CD4-positive, alpha-beta memory T cell (primary cell): ENCODE measurements at places on chromosomes 2 and 18. TPM values are rescaled to one million over a fixed set of nuclear protein-coding genes. Genes with fewer than 3 reads are reported as not detected.

Gene ADNP2
- 20.9 TPM for total RNA-seq

Gene PIEZO2
- total RNA-seq = not detected

Gene CCDC150
- total RNA-seq = 0.44 TPM

Gene SLC4A3
- not detected for total RNA-seq

Gene SKA1
- 0.47 TPM for total RNA-seq

Gene ABCB11
- not detected for total RNA-seq

Gene ADD2
- total RNA-seq = 0.94 TPM

Gene PELI1
- total RNA-seq = 40.5 TPM

Gene ZAP70
- 419 TPM for total RNA-seq

Gene MDH1B
- not detected for total RNA-seq

Gene CCDC148
- not detected for total RNA-seq

Gene REG3G
- total RNA-seq = not detected

Gene GLI2
- total RNA-seq = not detected

Gene DPP10
- total RNA-seq = not detected

Gene ST8SIA5
- total RNA-seq = not detected

Gene XRCC5
- 240 TPM for total RNA-seq

DNA sequence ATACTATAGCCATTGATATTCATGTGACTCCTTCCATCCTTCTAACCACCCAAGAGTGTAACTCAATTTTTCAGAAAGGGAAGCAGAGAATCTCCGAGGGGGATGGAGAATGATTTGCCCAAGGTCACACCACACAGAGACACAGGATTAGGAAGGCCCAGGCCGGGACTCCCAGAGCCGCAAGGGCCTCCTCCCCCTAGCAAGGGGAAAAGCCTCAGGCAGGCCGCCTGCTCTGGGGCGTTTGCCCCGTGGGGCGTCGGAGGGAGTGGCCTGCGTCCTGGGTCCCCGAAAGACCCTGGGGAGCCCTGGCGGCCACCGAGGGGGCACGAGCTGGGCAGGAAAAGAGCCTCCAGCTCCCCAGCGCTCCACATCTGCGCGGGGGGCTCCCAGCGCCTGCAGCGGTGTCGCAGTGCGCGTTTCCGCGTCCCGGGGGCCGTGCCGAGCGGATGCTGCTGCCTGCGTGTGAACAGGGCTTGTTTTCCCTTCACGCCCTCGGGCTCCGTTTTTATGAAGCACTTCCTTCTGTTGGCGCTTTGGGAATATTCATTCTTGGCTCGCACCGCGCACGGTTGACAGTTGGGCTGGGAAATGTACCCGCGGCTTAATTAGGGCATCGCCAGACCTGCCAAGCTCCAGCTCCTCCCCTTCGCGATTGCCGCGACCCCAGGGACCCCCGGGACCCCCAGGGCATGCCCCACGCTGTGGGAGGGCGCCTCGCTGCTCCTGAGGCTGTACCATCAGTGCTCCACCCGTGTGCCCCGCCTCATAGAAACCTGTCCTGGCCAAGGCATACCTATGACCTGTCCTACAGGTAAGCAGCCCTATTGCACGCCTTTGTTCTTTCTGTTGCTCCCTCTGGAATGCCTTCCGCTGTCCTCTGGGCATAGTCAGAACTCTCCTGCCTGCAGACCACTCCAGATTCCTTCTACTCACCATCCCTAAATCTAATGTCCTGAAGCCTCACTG lies 158.9 kb upstream of the GLI2 start:
- DNase-seq = no peak

DNA sequence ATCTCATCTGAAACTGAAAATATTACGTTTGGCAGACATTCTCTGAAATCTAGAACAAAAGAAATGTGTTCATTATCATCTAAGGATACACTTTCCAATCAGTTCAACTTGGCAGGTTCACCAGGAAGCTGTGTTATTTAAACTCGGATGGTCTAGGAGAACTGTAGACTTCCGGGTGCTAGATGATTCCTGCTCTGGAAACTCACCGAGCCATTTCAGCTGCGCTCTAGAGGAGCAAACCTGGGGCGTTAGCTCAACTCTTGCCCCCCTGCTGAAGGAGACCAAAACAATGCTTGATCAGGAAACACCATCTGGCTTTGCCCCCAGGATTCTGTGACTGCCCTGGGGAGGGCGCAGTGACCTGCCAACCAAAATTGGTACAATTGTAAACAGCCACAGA lies 22.9 kb downstream of the MLPH start:
- DNase-seq = no peak

- no peak for DNase-seq
Observed at GRCh38 chr2:71499691-71500090, 46.3 kb downstream of the DYSF start.

- DNase-seq = no peak
Observed at GRCh38 chr2:84217456-84217855, 241.6 kb downstream of the SUCLG1 start.

DNA sequence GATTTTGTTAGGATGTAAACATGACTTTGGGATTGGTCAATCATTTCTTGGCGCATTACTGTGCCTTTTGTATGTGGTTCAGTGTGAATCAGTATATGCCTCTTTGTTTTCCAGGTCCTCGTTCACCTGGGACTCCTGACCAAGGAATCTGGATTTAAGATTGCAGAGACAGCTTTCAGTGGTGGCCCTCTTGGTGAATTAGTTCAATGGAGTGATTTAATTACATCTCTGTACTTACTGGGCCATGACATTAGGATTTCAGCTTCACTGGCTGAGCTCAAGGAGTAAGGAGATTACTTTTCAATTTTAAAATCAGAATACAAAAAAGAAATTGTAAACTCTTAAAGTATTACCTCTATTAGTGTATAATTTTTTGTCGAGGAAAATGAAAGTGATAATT lies 87.6 kb downstream of the MGAT5 start:
- DNase-seq = no peak

- no peak for DNase-seq
Observed at GRCh38 chr2:152046940-152047339, 51.9 kb downstream of the CACNB4 start.

- DNase-seq = no peak
Observed at GRCh38 chr2:208077276-208077675, 47.0 kb downstream of the CRYGD start.

- no peak for DNase-seq
Observed at GRCh38 chr18:12652861-12653401, 5.0 kb downstream of the SPIRE1 start.

DNA sequence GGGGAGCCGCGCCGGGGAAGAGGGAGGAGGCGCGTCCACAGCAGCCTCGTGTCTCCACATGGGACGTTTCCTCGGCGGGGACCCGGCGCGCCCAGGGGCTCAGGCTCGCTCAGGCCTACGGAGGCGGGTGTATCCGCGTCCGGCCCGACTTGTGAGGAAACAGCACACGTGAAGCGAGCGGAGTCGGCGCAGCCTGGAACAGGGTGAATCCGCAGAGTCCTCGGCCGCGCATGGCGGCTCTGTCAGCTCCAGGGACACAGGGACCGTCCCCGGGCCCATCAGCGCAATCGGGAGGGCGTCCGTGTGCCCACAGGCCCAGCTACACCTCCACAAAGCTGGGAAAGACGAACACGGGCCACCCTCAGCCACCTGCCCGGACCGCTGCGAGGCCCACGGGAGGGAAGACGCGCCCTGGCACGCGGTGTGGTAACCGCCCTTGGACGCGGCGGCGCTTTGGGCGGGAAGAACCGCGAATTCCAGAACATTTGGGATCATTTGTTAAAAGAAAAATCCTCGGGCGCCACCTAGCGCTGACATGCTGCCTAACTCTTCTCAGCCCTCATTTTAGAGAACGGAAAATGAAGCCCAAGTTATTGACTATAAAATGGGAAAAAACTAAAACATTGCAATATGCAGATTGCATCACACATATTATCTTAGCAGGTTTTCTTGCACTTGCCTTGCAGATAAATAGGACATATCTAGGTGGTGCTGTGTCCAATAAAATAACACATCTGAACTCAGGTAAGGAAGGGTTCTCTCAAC lies 40.4 kb downstream of the TMEM18 start:
- DNase-seq = peak; percentile 64

- DNase-seq = no peak
Observed at GRCh38 chr2:119198240-119198840, 25.3 kb upstream of the STEAP3 start.

GRCh38 chr2:128179461-128179755 lies 88.4 kb downstream of the UGGT1 start:
- no peak for DNase-seq

GRCh38 chr18:21894619-21895367 lies 154.2 kb downstream of the MIB1 start:
- DNase-seq = no peak

DNA sequence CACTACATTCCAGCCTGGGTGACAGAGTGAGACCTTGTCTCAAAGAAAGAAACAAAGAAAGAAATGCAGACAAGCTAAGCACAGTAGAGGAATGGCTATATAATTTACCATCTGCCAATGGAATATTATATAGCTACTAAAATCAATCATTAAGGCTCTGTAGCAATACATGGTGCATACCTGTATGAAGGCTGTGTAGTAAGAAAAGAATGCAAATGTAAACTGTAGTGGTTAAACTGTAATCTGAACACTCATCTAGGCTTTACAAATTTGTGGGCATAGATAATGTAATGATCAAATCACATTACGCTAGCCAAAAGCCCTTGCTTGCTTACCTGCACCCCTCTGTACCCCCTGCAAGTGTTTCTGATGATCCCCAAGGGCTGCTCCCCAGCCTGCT lies 230.9 kb downstream of the LTBP1 start:
- DNase-seq = no peak

DNA sequence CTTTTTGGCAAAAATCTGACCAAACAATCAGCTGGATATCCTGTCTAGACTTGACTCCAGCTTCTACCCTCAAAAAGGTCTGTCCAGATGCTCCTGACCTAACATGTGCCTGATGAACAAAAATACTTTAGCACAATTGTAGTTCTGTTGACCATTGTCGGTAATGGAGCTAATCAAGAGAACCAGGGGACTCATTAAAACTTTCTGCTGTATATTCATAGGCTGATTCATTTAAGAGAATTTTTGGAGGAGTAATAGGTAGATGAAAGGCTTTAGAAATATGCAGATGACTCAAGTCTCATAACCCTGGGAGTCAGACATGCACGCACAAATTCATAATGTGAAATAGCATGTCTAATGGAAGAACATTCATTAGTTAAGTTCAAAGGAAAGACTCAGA lies 514.2 kb downstream of the TXNL1 start:
- DNase-seq = no peak

- no peak for DNase-seq
Observed at GRCh38 chr2:50455351-50455939, 576.5 kb downstream of the NRXN1 start.

DNA sequence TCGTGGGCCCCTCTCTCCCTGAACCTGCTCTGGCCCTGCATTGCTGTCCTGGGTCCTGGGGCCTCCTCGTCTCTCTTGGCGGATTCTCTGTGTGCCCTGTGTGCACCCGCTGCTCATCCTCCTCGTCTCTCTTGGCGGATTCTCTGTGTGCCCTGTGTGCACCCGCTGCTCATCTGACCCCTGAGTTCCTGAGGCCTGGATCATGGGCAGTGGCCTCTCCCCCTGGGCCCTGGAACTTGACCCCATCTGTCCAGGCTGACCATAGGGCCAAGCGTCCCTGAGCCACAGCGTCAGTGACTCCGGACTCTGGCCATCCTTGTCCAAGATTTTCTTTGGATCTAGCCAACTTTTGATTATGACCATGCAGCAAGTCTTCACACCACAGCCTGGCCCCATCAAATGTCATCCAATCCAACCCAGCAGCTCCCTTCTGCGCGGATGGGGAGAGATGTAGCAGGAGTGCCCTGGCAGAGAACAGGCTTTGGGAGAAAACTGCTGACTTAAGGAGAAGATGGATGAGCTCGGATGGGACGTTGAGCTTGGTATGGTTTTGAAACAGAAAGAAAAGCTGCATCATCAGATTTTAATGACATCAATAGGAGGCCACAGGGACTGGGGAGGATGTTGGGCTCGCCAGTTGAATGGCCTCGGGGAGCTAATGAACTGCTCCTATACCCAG lies 455.1 kb upstream of the HS6ST1 start:
- no peak for DNase-seq

GRCh38 chr2:236772220-236772837 lies 202.7 kb downstream of the ACKR3 start:
- no peak for DNase-seq

- no peak for DNase-seq
Observed at GRCh38 chr18:50469380-50469781, 90.5 kb upstream of the MAPK4 start.

DNA sequence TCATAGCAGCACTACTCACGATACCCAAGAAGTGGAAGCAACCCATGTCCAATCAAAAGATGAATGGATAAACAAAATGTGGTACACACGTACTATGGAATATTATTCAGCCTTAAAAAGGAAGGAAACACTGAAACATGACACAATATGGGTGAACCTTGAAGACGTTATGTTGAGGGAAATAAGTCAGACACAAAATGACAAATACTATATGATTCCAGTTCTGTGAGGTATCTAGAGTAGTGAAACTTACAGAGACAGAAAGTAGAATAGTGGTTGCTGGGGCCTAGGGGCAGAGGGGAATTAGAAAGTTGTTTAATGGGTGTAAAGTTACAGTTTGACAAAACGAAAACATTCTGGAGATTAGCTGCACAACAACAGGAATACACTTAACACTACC lies 24.7 kb downstream of the TLK1 start:
- DNase-seq = no peak

DNA sequence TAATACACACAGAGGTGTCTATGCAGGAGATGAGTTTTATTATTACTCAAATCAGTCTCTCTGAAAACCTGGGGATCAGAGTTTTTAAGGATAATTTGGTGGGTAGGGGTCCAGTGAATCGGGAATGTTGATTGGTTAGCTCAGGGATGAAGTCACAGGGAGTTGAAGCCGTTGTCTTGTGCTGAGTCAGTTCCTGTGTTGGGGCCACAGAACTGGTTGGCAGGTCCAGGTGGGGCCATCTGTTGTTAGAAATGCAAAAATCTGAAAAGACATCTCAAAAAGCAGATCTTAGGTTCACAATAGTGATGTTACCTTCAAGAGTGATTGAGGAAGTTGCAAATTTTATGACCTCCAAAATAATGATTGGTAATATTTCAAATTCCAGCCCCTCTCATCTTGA lies 86.9 kb downstream of the VSNL1 start:
- DNase-seq = no peak

- no peak for DNase-seq
Observed at GRCh38 chr2:232875256-232876121, 5.4 kb downstream of the SNORC start.

DNA sequence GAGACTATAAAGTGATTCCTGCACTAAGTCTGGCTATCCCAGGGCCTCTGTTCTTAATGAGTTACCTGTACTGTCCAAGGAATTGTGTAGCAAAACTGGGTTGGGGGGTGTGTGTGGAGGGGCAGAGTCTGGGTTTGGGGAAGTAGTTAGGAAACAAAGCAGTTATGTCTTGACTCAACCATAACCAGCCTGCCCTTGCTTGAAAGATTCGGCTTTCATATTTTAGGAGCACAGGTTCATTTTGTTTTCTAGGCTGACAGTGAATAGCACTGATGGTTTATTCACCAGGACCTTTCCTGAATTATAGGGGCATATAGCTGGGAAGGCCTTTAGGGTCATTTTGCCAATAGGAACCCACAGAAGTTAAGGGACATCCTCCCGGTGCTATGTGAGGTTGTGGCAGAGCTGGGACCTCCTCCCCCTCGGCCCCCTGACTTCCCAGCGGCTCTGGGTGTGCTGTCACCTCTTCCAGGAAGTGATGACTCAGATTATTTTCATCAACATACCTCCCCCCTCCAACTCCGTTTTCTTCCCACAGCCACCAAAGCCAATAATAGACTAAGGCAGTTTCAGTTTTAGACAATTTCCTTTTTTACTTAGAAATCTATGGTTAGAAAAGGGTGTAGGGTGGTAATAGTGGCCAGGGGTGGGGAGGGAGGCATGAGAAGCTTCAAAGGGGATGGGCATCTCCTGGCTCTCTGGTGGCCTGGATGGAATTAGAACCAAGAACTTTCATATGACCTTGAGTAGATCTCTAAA lies 44.8 kb downstream of the SETBP1 start:
- DNase-seq = peak; percentile 62
